ENCODE measurements at places on chromosomes 5 and 9.
A peak's percentile ranks its signal among the peaks of the same experiment; 100 is the strongest.

GRCh38 chr5:94481059-94481458 lies 137.3 kb downstream of the KIAA0825 start:
- no peak for DNase-seq

DNA sequence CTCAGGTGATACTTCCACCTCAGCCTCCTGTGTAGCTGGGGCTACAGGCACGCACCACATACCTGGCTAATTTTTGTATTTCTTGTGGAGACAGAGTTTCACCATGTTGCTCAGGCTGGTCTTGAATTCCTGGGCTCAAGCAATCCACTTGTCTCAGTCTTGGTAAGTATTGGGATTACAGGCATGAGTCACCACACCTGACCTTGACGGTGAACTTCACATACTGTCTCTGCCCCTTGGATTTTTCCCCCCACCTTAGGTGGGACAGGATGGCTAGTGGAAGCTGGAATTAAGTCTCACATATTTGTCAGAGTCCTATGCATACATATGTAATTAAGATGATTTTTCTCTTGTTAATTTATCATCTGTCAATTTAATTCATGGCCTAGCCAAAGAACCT lies 20.9 kb upstream of the RFK start:
- no peak for DNase-seq

DNA sequence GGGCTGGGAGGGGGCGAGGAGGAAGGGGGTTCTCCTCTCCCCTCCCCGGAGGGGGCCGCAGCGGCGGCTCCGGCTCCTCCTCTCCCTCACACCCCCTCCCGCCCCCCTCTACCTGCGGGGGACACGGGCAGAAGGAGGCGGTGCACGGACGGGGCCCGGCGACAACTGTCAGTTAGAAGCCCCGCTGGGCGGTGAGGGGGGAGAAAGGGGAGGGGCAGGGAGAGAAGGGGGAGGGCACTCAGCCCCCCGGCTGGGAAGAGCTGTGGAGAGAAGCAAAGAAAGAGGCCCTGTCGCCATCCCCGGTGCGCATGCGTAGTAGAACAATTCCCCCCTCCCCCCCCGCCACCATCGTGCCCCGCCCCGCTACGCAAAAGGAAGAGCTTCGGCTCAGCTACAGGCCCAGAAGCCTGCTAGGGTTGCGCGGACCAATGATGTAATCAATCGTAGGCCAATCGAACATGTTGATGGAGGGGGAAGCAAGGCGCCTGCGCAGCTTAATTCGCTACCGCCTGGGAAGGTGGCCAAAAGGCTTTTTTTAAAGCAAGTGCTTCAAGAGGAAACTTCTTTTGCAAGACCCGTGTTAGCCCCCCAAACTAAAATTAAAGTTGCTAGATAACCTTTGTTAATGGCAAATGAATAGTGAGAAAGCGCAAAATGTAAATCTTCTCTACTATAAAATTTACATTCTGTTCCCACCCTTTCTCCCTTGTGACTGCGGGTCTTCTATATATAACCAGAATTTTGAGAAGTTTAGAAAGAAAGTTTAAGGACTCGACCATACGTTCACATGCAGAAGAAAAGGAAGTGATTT lies 7.0 kb downstream of the RANBP6 start:
- peak; percentile 99 for DNase-seq

DNA sequence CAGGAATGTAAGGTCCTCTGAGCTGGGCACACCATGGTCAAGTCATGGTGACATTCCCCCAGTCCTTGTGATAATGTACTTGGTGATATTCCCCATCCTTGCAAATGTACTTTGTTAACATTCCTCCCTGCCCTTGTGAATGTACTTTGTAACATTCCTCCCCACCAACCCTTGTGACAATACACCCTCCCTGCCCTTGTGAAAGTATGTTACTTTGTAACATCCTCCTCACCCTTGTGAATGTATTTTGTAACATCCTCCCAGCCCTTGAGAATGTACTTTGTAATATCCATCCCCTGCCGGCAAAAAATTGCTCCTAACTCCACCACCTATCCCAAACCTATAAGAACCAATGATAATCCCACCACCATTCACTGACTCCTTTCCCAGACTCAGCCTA lies 53.3 kb downstream of the RAPGEF6 start:
- no peak for DNase-seq

GRCh38 chr5:158979749-158980521 lies 119.8 kb downstream of the EBF1 start:
- peak; percentile 57 for DNase-seq

DNA sequence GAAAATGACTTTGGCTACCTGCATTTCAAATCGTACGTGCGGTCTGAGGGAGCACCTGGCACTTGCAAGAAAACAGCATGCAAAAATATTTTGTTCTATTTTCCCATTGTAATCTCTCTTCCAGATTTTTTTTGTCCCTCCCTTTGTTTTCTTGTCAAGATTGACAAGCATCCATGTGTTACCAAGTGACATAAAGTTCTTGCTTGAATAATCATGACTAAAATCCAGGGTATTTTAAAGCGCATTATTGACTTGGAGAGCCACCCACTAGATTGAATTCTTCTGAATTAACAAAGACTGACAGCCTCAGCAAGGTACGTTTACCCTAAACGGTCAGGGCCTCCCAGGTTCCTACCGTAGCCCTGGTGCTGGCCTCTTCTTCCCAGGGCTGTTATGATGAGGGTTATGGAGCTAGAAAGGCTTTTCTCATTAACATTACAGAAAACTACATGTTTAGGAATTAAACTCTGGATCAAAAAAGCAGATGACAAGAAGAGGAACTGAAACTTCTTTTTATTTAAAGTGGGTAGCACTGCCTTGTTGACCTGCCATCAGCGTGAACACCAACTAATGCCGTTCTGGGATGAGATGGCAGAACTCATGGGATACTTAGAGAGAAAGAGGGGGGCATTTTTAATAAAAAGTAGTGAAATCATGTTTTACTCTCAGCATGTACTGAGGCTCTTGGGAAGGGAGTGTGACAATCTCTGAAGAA lies 297.0 kb downstream of the EFNA5 start:
- no peak for DNase-seq

DNA sequence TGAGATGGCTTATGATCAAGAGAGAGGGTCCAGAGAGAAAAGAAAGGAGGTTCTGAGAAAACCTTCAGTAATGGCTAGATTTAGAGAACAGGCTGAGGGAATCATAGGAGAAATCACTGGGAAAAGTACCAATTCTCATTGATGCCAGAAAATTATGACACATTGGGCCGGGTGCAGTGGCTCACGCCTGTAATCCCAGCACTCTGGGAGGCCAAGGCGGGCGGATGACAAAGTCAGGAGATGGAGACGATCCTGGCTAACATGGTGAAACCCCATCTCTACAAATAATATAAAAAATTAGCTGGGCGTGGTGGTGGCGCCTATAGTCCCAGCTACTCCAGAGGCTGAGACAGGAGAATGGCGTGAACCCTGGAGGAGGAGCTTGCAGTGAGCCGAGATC lies 29.5 kb upstream of the PLIN2 start:
- no peak for DNase-seq

DNA sequence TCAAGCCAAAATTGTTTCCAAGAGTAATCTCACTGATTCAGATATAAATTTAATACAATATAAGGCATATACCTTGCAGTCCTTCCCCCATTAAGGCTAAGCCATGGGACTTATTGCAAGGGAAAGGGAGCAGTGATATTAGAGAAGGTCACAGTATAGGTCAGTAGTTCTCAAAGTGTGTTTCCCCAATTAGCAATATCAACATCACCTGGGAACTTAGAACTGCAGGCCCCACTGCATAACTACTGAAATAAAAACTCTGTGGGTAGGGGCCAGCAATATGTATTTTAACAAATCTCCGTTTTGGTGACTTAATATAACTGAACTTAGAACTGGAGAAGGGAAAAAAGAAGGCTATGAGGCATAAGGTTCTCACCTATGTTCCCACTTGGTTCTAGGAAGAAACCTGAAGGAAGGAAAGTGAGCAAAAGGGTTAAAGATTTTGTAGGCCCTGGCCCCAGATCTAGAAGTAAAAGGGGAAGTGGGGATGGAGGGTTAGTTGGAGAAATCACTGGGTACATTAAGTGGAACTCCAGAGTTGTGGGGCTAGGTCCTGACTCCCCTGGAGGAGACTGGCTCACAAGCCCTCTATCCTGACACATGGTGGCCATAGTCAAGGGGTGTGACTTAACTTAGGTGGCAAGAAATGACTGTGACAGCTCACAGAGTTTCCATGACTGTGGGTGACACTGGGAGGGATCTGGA lies 40.7 kb downstream of the WDR36 start:
- DNase-seq: no peak

DNA sequence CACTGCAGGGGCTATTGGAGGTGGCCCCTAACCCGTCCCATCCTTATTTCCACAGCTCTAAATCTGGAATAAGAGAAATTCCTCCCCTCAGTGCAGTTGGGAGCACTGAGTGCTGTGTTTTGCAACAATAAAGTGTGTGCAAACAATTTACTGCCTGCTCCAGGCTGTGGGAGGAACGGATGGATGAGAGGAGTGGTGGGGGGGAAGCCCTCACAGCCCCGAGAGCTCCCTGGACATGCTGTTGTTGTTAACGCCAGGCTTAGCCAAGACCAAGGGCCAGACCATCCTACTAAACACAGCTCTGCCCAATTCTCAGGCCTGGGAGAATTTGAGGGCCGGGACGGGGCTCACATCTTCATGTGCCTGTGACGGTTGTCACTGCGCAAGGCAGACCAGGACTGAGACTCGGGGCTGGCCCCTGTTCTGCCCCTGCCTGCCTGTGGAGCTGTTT lies 200.2 kb downstream of the DAB2IP start:
- no peak for DNase-seq

GRCh38 chr5:170809551-170809950 lies 26.0 kb downstream of the GABRP start:
- peak; percentile 49 for DNase-seq
